ENCODE measurements at places on chromosomes 11 and 22.

GRCh38 chr11:2889362-2890273 is 4.0 kb upstream of the CDKN1C start:
- DNase-seq: no peak

GRCh38 chr11:114571712-114572111 is 12.0 kb upstream of the NXPE1 start:
- DNase-seq: no peak

- no peak for DNase-seq
Measured at GRCh38 chr11:62885137-62885750, 4.5 kb downstream of the SLC3A2 start.

GRCh38 chr11:117828611-117829368 is 4.2 kb upstream of the FXYD2 start:
- peak; percentile 70 for DNase-seq

GRCh38 chr22:26066534-26066933 is 102.7 kb upstream of the SEZ6L start:
- DNase-seq: no peak

DNA sequence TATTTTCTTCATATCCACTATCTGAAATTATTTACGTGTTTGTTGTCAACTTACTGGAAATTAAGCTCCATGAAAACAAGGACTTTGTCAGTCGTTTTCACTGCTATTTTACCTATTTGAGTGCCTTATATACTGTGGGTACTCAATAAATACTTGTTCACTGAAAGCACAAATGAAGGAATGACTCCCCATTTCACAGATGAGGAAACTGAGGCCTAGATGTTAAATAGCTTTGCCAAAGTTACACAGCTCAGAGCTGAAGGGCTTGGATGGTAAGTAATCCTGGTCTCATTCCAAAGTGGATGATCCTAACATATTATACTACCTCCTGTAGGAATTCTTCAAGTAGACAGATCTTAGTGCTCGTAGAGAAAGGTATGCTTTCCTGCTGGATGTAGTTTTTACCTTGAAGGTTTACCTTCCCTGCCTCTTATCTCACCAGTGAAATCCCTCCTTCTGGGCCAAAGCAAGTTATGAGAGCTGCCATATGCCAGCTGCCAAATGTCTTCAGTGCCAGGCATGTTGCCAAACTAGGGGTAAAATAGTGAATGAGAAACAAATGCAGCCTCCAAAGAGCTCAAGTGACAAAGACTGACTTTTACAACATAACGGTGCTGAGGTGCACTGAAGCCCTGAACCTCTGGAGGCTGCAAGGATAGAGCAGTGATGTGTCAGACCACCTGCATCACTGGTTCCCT is 129.7 kb downstream of the TRIM44 start:
- no peak for DNase-seq

- DNase-seq: no peak
Measured at GRCh38 chr11:32420937-32421901, 14.1 kb downstream of the WT1 start.

DNA sequence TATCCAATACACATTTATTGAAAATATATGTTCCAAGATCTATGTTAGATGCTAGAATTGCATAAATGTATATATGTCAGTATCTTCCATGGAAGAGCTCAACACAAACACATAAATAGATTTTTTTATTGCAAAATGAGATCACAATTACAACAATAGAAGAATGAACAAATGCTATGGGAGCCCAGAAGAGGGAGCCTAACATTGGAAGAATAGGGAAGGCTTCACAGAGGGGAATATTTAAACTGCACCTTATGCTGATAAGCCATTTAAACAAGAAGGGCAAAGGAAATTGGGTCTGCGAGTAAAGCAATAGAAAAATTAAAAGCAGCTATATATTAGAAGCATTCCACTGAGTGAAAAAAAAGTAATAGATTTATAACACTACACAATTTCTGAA is 96.1 kb upstream of the LRRC55 start:
- DNase-seq: peak; percentile 8

DNA sequence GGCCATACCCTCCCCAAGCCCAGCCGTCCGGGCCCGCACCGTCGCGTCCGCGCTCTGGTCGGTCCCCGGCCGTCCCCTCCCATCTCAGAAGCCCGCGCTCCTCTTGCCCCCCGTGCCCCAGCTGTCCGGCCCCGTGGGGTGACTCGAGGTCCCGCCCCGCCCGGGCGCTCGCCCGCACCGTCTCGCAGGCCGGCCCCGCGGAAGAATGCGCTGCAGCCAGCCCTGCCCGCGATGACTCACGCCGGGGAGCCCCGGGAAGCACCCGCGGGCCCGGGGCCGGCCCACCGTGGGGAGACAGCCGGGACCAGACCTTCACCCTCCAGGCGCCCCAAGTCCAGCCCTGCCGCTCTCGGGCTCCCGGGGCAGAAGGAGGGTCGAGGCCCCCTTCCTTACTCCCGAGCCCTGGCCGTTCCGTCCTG is 320 bp upstream of the PHLDA2 start:
- peak; percentile 70 for DNase-seq

GRCh38 chr11:118427707-118428106 is 8.6 kb upstream of the KMT2A start:
- DNase-seq: peak; percentile 14

DNA sequence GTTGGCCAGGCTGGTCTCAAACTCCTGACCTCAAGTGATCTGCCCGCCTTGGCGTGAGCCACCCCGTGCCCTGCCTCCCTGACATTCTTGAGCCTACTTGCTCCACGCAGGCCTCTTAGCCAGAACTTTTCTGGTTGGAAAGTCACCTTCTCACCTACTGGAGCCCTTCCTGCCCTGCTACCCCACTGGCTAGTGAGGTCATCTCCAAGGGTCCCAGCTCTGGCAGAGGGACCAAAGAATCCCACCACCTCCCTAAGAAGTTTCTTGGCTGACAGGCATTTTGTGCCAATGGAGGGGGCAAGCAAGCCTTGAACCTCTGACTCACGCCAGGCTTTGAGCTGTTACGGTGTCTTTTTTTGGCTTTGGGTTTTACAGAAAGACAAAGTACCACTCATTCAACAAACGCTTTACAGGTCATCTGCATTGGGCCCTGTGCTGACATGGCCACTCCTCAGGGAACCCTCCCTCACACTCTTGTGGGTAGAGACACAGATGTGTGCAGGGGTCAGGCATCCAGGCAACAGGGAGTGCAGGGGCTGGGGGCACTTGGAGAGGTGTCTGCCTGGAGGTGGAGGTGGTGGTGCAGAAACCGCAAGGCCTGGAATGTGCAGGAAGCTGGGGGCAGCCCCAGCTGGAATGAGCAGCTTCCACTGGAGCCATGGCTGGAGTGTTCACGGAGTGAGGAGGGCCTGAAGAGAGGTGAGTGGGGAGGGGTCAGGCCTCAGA is 27.1 kb upstream of the WNT11 start:
- DNase-seq: no peak

DNA sequence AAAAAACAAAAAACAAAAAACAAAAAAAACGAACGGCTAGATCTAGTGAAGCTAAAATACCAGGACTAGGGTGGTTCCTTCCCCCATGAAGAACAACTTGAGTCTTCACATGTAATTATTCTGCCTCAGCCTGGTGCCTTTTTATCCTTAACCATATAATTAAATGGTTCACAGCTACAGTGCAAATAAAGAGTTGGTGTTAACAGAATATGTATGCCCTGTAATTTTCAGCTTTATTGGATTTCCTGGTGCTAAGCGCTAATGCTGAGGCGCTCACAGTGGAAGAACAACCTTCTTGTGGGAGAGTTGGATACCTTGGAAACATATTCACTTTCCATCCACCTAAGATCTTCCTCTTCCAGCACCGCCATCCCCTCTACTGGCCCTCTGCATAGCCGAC is 158.5 kb upstream of the SORL1-AS1 start:
- no peak for DNase-seq

- no peak for DNase-seq
Measured at GRCh38 chr11:119361941-119362725, 15.6 kb upstream of the MFRP start.

DNA sequence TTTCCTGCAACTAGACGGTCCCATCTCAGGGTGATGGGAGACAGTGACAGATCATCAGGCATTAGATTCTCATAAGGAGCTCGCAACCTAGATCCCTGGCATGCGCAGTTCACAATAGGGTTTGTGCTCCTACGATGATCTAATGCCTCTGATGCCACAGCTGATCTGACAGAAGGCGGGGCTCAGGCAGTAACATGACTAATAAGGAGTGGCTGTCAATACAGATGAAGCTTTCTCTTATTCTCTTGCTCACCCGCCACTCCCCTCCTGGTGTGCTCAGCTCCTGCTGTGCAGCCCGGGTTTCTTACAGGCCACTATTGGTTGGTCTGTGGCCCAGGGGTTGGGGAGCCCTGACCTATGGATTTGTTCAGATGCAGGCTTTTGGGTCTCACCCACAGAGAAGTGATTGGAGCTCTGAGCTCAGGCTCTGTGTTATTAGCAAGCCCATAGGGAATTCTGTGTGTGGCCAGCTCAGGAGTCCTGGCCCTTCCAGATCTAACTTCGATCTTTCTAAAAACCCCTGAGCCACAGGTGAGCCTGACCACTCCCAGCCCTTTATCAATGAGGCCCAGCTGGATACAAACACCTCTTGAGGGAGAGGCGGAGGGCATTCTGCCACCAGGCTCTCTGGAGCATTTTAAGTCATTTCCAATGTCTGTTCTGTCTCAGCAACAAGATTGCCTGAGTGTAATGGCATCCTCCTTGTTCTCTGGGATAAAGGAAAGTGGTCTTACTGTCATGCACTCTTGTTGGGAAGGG is 351.8 kb downstream of the BUD13 start:
- peak; percentile 11 for DNase-seq

DNA sequence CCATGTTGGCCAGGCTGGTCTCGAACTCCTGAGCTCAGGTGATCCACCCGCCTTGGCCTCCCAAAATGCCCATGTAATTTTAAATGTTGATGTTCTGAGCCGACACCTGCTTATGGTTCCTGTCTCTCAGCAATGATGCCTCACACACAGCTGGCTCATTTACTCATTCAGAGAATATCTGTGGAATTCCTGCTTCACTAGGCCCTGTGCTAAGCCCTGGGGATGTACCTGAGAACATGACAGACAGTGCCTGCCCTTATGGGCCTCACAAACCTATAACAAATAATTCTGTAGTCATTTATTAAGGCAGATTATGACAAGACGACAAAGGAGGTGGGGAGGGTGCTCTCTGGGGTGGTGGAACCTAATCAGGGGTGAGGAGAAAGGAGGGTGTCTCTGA is 93.7 kb downstream of the PRR5L start:
- no peak for DNase-seq

DNA sequence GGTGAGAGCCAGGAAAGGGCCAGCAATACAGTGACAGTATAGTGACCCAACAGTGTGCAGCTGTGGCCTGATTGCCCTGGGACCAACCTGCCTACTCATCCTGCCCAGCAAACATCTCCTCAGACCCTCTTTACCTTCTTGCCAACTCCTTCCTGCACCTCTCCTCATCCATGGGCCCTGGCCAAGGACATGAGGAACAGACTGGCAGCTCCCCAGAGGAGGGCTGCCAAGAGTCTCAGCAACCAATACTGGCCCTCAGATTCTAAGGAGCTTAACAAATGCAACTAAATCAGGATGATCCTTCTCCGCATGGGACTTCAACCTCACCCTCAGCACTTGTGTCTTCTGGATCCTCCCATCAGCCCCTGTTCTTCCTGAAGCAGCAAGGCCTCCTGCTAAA is 77.0 kb downstream of the RPL27A start:
- DNase-seq: no peak

DNA sequence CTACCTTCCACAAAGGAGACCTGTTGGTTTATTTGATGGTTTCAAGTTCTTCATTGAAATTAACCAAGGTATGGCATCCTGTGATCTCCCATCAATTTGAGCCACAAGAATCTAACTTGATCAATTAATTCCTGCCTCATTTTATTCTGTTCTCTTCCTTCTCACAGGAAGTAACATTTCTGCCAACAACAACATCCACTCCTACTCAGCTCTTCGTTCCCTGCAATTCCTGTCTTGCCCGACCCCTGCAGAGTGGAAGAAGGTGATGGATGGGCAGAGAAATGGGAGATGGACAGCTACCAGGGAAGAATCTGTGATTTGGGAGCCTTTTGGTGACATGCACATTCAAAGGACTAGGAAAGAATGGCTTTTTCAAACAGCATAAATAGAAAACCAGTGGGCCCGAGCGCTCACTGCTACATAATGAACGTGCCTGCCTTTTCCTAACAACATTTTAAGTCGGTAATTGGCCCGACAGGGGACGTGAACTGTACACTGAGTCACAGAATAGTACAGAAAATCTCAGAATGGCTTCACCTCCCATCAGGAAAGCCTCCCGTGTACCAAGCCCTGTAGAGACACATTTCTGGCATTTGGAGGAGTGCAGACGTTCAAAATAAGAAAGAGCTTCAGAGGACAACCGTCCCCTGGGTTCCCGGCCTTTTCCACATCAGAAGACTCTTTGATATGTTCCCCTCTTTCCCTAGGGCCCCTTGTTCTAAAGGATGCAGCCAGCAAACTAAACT is 112.6 kb upstream of the SEZ6L start:
- DNase-seq: no peak

GRCh38 chr11:76626266-76626665 is 44.3 kb downstream of the LRRC32 start:
- DNase-seq: no peak

GRCh38 chr11:61507962-61508861 is at the start of gene LRRC10B:
Gene LRRC10B, plus strand, starts transcription at chr11:61508749. Its CDS starts 250 bp downstream, at chr11:61508999.
- no peak for DNase-seq

DNA sequence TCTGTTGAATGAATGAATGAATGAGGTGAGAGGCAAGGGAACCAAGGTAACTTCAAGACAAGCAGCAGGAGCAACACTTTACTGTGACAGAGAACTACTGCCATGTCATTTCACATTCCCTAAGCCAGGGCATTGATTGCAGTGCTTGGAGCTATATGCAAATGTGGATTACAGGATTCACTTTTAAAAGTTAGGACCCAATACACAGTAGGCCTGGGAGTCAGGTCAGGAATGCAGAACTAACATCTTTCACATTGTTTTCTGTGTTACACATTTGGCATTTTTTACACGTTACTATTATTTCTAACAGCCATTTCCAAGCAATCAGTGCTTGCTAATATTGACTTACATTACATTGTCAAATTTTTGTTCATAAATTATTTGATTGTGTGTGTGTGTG is 26.2 kb upstream of the ME3 start:
- DNase-seq: no peak

DNA sequence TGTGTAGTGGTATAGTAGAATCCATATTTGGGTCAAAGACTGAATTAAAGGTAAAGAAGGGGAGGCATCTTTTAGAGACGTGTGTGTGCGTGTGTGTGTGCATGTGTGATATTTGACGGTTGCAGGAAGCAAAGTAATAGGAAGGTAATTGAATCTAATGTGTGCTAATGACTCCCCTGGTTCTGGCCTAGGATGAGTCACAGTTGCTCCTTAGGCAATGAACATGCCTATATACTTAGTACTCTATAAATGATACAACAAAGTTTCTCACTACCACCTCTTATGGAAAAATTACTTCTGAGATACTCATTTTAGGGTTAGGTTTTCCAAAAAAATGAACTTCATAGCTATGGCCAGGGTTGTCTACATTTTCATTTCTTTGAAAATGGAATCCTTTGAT is 409.6 kb downstream of the GUCY1A2 start:
- DNase-seq: peak; percentile 67

Data from fibroblast of mammary gland (primary cell).